Islet precursor cell (in vitro differentiated cells): ENCODE measurements at places on chromosomes 1 and 21.

- DNase-seq: no peak
These were observed 31.3 kb downstream of the SMAP2 start for GRCh38 chr1:40404670-40405462.

- DNase-seq: no peak
These were observed 167.7 kb downstream of the PLPP3 start for GRCh38 chr1:56411484-56412180.

DNA sequence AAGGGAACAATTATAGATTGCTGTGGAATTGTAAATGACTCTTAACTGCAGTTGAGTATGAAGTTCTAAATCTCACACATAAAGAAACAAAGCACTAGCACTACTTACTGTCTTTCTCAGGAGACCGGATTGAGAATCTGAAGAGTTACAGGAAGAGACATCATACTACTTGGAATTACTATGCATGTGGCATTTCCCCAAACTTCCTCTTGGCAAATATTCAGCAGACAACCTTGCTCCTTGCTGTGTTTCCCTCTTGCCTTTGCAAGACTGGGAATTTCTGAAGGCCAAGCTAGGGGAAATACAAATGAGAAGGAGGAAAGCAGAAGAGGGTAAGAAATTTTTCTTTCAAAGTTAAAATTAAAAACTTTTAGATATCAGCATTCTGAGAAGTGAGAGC lies 173.6 kb upstream of the KCTD3 start:
- no peak for DNase-seq

DNA sequence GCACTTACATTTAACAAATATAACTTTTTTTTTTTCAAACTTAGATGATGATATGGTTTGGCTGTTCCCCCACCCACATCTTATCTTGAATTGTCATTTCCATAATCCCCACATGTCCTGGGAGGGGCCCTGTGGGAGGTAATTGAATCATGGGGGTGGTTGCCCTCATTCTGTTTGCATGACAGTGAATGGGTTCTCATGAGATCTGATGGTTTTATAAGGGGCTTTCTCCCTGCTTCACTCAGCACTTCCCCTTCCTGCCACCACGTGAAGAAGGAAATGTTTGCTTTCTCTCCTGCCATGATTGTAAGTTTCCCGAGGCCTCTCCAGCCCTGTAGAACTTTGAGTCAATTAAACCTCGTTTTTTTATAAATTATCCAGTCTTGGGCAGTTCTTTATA lies 432.6 kb downstream of the AMY1C start:
- no peak for DNase-seq

DNA sequence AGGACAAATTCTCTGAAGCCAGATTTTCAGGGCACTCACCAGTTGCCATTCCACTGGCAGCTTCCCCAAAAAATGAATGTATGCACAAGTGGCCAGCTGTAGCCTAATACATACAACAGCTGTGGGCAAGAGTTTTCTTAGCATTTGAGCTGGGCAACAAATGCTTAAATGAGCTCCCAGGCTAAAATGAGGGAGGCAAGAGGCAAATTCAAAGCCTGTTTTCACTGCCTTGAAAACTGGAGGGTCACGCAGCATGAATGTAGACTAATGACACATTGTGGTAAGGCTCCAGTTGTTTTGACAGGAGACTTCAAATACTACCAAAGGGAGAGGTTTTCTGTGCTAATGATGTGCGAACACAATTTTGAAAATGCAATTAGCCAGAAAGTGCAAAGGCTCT lies 88.2 kb downstream of the TIAM1 start:
- DNase-seq: no peak

DNA sequence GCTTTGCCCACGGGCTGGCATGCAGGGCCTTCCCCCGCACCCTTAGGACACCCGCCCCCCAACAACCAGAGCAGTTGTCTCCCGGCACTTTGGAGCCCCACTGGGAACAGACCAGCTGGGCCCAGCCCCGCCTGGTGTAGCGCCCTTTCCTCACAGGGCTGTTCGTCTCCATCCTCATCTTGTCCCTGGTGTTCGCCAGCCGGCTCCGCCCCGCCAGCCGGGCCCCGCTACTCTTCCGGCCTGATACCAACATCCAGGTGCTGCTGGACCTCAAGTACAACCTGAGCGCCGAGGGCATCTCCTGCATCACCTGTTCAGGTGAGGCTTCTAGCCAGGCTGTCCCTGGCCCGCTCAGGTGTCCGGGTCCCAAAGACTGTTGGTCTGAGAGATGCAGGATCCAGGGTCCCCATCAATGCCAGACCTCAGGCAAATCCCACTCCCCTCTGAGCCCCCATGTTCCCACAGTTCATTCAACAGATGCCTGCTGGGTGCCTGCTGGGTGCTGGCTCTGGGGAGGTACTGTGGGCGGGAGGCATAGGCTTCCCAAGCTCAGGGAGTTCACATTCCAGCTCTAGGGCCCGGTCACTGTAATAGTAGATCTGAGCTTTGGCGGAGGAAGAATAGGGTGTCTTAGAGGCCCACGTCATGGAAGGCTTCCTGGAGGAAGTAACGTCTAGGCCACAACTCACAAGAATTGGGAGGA lies 41.7 kb downstream of the DISP3 start:
- DNase-seq: no peak

- DNase-seq: peak; percentile 79
These were observed 16.4 kb upstream of the CGN start for GRCh38 chr1:151494741-151495281.

DNA sequence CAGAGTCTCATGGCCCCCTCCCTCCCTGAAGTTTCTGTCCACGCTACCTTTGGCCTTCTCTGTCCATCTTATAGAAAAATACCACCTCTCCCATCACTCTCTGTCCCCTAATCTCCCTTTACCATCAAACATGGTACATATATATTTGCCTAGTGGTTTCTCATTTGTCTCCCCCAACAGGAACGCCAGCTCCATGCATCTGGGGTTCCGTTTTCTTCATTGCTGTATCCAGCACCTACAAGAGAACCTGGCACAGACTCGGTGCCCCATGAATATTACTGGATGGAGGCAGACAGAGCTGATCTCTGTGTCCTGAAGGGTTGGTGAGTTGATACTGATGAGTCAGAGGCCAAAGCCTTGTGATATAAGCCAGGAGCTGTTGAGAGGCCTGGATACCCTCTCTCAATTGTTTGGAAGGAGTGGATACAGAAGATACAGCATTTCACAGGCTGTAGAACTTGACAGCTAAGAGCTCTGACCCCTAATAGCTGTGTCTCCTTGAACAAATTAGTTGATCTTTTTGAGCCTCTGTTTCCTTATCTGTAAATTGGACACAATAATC lies 21.9 kb downstream of the HEYL start:
- DNase-seq: no peak

DNA sequence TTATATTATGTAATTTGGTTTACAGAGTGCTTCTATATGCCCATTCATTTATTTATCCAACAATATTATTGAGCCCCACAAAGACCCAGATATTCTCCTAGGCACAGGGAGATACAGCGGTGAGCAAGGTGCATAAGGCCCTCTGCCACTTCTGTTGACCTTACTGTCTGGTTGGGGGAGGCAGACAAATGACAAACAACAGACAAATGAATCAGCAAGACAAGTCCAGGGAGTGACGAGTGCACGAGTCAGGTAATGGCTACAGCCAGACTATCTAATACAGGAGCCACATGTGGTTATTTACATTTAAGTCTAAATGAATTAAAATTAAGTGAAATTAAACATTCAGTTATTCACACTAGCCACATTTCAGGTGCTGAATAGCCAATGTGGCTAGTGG lies 22.0 kb upstream of the BCAR3 start:
- peak; percentile 84 for DNase-seq

DNA sequence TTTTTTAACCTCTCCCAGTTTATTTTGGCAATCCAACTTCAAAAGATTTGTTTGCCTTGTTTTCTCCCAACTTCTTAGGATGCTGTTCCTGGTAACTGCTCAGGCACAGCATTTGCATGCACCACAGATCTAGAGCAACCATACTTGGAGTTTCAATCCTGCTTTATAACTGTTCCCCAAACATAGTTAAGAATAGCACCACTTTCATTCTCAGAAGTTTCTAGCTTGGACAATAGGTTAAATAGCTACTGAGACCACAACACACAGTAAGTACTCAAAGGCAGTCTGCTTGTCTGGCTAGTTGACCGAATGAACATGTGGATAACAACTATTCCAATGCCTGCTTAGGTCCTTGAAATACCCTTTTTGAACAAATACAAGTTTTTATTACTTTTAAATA lies 76.8 kb downstream of the FOXJ3 start:
- no peak for DNase-seq

- no peak for DNase-seq
These were observed 31.2 kb upstream of the F3 start for GRCh38 chr1:94572780-94573179.

GRCh38 chr1:236023926-236024565 lies 40.8 kb downstream of the NID1 start:
- DNase-seq: no peak
